GM12891 (cell line): ENCODE measurements at places on chromosomes 13 and 19.
A peak's percentile ranks its signal among the peaks of the same experiment; 100 is the strongest.

- no peak for DNase-seq
Measured at GRCh38 chr19:35133826-35134225, 1.0 kb downstream of the LGI4 start.

DNA sequence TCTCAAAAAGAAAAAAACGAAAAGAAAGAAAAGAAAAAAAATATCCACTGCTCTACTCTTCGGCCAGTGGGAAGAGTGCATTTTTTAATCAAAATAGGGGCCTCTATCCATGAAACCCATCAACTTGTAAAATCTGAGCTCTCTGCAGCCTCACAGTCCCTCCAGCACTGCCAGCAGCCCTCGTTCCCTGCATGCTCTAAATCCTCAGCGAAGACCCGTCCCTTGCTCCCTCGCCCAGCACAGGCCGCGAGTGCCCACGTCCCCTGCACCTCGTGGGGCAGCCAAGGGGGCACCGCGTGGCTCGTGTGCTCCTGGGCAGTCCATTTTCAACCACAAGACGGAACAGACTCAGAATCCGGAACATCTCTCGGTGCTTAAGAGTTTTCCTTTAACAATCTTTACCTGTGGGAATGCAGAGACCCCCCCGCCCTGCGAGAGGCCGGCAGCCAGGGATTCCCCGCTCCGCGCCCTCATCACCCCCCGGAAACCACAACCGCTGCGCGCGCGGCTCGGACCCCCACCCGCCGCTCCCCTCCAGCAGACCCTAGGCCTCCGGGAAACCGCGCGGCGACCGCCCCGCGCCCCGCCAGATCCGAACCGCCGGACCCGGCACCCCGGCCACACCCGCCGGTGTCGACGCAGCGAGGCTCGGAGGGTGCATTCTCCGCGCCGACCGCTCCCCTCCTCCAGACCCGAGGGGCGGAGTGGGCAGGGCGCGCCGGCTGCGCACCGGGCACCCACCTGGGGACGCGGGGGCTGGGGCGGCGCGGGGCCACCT is 638 bp downstream of the ANKRD27 start:
- peak; percentile 56 for DNase-seq

- DNase-seq, result no peak
Measured at GRCh38 chr19:4097501-4097900, 26.4 kb downstream of the MAP2K2 start.

- DNase-seq, result no peak
Measured at GRCh38 chr19:49512970-49513745, 697 bp downstream of the FCGRT start.

GRCh38 chr13:72151241-72151640 is 284.2 kb upstream of the DACH1 start:
- no peak for DNase-seq

GRCh38 chr13:112781287-112781686 is 91.4 kb downstream of the ATP11A start:
- DNase-seq, result no peak

DNA sequence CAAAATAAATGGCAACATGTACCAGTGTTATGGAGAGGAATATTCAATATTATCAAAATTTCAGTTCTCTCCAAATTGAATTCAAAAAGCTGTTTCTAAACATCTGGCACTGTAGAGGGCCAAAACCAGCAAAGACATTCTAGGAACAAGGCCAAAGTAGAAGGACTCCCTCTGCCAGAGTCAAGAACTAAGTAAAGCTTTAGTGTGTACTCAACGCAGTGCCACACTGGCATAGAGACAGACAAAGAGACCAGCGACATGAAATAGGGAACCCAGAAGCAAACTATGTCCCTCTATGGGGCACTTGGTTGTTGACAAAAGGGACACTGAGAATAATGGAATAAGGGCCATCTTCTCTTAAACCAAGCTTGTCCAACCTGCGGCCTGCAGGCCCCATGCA is 15.6 kb downstream of the SCGB2B2 start:
- DNase-seq, result no peak

DNA sequence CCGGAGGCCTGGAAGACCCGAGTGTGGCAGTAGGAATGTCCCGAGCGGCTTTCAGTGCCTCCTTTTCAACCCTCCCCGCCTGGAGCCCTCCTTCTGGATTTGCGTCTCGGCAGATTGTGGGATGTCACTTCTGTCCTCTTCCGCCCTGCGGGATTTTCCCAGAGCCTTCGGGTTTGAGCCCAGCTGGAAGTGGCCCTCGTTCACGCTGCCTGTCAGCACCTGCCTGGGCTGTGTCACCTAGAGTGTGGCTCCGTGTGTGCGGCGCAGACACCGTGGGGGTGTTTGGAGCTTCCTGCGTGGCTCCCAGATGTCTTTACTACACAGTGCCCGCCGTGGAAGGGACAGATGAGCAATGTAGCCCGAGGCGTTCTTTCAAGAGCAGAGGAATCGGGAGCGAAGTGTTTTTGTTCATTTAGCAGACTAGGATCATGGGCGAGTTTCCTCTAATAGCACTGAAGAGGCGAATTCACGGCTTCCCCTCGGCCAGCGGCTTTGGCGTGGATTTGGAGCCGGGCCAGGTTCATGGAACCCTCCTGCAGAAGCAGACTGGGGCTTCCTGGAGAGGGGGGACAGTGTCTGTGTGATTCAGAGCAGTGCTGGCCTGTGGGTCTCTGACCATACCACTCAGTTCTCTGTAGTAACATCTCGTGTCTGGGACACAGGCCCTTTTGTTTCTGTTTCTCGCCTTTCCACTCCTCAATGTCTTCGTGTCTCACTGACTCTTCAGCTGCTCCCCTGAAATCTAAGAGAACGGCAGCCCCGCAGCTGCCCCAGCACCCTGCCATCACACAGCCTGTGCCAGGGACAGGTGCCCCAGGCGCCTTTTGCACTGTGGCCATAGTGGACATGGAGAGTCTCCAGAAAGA is 68.0 kb downstream of the KDM4B start:
- no peak for DNase-seq

DNA sequence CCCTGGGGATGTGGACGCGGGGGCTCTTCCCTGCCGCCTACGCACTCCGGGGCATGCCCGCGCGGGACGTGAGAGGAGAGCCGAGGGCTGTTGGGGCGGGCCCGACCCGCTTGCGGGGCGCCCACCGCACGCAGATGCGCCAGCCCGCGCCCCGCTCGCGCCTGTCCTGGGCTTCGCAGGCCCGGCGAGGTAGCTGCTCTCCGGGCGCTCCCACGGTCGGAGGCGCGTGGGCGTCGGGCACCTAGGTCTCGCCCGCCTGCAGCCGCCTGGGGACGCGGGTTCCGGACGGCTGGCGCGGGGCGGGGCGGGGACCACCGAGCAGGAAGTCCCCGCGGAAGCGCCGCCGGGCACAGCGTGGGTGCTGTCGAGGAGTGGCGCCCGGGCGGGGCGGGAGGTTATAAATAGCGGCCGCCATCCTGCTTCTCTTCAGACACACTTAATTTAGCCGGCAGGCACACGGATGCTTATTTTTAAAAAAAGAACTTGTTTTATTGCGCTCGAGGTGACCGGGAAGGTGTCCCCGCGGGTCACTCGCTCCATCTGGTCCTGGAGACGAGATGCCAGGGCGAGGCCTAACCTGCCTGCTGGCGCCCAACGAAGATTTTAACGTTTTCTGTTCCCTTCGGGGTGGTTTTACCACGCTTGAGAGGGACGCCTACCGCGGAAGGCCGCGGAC is 561 bp upstream of the GJA3 start:
- DNase-seq, result no peak

GRCh38 chr19:28504139-28504538 is 708.8 kb downstream of the UQCRFS1 start:
- DNase-seq, result no peak

DNA sequence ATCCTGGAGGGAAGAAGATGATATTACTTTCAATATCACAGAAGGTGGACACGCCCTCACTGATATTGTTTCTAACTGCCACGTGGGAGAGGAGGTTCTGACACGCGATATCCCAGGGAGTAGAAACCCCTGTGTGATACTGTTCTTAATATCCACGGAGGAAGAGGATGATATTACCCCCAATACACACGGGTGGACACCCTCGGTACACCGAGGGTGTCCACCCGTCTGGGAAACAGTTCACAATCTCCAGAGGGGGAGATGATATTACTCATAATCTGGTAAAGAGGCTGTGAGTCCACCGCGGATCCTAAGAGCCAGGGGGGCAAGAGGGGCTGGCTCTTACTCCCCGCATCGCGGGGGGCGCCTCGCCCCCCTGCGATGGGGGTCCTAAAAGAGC is 29.7 kb upstream of the RGCC start:
- no peak for DNase-seq

- DNase-seq, result no peak
Measured at GRCh38 chr19:42626181-42626580, 31.5 kb upstream of the CEACAM8 start.

- no peak for DNase-seq
Measured at GRCh38 chr19:42558450-42559150, 30.3 kb upstream of the CEACAM1 start.

DNA sequence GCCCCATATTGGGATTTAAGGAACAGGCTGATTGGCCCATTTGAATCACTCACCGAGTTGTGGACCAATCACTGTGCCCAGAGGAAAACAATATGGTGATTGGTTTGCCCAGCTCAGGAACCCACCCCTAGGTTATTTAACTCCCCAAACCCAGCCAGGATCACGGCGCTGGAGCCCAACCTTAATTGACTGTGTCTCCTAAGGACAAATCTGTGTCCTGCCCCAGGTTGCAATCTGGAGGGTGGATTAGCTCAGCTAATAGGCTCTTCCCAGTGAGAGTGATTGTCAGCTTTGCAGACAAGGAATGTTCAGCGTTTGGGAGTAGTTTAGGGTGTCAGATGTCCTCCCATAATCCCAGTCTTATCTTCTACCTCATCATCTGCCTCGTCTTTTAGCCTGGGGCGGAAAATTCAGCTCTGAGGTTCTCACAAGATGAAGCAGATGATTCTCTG is 3.5 kb upstream of the ZNF358 start:
- DNase-seq, result no peak

- DNase-seq, result no peak
Measured at GRCh38 chr13:72218966-72219365, 352.0 kb upstream of the DACH1 start.

DNA sequence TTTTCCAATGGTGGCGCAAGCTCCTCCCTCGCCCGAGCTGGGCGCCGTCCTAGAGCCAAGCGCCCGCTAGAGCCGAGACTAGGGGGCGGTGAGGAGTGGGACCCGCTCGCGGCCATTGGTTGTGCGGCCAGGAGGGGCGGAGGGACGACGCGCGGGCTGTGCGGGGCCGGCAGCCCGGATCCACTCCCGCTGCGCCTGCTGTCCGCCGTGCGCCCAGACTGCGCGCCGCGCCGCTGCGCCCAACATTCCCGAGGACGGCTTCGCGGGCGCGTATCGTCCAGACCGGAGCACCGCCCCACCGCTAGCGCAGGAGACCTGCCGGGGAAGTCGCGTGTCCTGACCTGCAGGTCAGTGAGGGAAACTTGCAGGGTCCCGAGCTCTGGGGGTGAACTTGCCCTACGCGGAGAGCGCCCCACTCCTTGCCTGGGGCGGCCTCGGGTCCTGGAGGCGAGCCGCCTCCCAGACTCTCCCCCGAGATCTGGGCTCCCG is at the start of gene SERTM1:
Gene SERTM1, plus strand, starts transcription at position 183 of the 489 bp plus-strand sequence. CDS start 21,059 bp downstream, outside the sequence.
- no peak for DNase-seq

DNA sequence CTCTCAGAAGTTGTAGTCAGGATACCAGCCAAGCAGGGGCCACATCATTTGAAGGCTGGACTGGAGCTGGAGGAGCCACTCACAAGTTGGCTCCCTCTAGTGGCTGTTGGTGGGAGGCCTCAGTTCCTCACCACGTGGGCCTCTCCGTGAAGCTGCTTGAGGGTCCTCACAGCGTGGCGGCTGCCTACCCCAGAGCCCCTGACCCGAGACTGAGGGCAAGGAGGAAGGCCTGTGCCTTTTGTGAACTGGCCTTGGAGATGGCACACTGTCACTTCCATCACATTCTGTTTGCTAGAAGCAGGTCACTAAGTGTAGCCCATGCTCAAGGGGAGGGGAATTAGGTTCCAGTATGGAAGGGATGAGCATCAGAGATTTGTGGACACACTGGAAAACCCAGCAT is 14.6 kb downstream of the GNA11 start:
- DNase-seq, result peak; percentile 77

DNA sequence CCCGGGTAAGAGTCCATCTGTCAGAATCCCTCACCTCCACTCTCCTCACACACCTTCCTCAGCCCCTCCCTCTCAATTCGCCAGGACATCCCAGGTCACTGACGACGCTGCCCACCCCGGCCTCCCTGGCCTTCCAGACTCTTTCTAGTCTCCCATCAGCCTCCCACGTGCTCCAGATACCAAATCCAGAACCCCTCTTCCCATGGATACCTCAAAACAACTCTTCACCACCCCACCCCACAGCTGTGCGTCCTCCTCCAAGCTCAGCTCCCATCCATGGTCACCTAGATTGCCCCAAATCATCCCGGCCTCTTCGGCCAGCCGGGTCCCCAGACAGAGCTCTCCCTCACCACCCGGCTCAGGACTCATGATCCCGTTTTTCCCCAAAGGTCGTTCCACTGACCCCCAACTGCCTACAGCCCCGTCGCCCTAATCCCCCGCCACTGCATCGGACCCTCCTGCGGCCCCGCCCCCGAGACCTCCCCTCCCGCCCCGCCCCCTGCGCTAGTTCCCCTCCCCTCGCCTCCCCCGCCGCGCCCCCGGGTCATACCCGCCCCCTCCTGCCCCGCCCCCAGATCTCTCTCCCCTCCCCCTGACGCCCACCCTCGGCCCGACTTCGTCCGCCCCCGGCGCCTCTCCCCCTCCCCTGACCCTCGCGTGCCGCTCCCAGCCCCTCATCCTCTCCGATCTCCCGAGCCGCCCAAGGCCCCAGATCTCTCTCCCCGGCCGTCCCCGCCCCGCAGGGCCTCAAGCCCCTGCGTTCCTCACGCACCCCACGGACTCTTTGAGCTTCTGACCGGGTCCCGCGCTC is 546 bp downstream of the UBXN6 start:
- DNase-seq, result peak; percentile 75

DNA sequence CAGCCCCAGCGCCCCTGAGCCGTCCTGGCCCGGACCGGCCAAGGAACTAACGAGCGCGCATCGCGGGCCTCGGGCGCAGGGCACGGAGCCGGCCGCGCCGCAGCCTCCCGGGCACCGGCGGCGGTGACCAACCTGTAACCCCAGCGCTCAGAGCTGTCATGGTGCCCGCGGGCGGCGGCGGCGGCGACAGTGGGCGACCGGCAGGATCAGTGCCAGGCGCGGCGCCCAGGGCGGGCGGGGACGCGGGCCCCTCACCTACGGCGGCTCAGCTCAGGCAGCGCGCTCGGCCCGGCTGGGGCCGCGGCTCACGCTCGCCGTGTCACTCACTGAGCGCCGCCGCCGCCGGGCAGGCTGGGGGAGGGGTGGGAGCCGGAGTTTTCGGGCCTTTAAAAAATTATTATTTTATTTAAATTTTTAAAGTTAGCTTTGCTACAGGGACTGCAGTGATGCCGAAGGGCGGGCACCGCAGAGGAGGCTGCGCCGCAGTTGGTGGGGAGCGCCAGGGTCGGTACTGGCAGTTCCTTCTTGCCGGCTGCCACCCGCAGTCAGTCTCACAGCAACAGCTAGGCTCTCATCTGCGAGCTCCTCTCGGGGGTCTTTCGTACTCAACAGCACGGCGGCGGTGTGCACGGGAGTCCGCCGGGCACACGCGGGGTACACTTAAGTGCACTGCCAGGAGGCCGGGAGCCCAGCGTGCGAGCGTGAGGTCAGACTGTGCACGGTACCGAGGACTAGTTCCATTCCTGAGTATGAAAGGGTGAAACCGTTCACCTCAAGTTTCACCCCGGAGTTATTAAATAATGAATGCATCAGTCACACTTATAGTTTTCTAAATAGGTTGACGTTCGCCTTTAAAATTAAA is at the start of gene NALCN:
Gene NALCN, minus strand, starts transcription at position 328 of the 862 bp plus-strand sequence. CDS start 17,382 bp downstream, outside the sequence.
- no peak for DNase-seq
